Left ventricle myocardium inferior (tissue), 1 donor: ENCODE measurements at places on chromosomes 16 and 17.
A peak's percentile ranks its signal among the peaks of the same experiment; 100 is the strongest.

DNA sequence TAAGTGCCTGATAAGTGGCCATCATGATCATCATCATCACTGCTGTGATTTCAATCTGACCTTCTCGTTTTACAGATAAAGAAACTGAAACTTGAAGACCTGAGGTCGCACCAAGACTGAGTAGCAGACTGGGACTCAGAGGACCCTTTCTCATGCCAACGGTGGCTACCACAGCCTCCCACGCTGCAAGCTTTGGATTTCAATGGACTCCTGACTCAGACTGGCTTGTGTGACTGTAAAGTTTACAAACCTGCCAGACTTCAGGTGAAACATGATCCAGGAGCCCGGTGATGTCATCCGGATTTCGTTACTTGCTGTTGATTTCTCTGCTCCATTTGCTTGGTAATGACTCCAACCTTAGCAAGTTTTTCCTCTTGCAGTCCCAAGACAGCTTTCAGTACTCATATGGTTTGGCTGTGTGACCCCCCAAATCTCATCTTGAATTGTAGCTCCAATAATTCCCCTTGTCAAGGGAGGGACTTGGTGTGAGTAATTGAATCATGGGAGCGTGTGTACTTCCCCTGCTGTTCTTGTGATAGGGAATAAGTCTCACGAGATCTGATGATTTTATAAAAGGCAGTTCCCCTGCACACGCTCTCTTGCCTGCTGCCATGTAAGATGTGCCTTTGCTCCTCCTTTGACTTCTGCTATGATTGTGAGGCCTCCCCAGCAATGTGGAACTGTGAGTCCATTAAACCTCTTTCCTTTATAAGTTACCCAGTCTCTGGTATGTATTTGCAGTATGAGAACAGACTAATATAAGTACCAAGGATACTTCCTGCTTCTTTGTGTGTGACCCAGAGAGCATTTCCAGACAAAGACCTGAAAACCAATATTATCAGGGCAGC, 26.7 kb upstream of the IRX6 start:
- no peak for DNase-seq

GRCh38 chr17:59376506-59376905, 45.1 kb downstream of the YPEL2 start:
- DNase-seq = no peak

DNA sequence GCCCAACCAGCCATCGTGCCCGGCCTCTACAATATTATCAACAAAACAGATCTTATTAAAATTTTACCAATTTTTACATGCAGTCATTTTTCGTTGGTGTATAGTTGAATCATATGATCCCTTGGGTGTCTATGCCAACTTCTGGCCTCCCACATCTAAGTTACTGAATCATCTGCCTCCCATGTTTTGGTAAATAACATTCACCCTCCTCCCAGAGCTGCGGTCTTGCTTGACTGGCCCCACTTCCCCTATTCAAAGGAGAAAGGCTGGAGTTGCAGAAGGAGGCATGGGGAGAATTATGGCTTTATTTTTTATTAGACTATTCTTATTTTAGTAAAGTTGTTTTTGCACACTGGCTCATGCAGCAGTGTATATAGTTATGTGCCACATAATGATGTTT, 18.5 kb upstream of the CCL23 start:
- no peak for DNase-seq

DNA sequence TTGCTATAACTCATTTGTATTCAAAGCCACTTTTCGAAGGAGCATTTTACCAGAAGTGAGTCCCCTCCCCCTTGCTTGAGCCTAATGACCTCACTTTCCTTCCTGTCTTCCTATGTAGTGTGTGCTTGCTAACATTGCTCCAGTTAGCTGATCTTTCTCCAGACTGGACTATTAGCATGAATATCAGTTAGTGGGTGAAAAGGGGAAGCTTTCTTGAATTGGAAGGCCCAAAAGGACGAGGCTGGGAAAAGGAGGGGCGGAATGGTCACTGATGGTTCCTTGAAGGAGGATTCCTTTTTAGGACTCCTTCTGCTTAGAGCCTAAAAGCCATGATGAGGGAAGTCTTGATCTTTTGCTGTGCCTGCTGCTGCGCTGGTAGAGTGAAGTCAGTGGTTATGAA, 11.9 kb downstream of the MAP3K3 start:
- no peak for DNase-seq

GRCh38 chr16:53925526-53925925, 221.6 kb downstream of the FTO start:
- no peak for DNase-seq

GRCh38 chr16:1182950-1183907, 30.3 kb downstream of the CACNA1H start:
- peak; percentile 58 for DNase-seq

- DNase-seq = no peak
Measured at GRCh38 chr17:44375196-44376017, 11.8 kb upstream of the FAM171A2 start.

DNA sequence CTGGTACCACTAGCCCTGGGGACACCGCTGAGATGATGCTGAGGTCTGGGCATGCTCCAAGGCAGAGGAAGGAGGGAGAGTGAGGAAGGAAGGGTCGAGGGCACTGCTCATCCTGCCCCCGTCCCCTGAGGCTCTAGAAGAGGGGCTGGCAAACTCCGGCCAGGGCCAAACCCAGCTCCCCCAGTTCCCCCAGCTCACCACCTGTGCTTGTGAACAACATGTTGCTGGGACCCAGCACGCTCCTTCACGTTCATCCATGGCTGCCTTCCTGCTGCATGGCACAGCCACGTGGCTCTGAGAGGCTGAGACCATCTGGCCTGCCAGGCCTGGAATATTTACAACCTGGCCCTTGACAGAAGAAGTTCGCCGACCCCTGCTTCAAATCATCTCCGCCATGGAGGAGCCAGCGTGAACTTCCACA, 81.2 kb downstream of the RBFOX3 start:
- DNase-seq = no peak

GRCh38 chr16:69745959-69746358, 8.8 kb downstream of the NOB1 start:
- no peak for DNase-seq

GRCh38 chr17:37562016-37562745, 47.0 kb downstream of the SYNRG start:
- no peak for DNase-seq

- DNase-seq = no peak
Measured at GRCh38 chr17:82981141-82981730, 98.2 kb upstream of the METRNL start.

DNA sequence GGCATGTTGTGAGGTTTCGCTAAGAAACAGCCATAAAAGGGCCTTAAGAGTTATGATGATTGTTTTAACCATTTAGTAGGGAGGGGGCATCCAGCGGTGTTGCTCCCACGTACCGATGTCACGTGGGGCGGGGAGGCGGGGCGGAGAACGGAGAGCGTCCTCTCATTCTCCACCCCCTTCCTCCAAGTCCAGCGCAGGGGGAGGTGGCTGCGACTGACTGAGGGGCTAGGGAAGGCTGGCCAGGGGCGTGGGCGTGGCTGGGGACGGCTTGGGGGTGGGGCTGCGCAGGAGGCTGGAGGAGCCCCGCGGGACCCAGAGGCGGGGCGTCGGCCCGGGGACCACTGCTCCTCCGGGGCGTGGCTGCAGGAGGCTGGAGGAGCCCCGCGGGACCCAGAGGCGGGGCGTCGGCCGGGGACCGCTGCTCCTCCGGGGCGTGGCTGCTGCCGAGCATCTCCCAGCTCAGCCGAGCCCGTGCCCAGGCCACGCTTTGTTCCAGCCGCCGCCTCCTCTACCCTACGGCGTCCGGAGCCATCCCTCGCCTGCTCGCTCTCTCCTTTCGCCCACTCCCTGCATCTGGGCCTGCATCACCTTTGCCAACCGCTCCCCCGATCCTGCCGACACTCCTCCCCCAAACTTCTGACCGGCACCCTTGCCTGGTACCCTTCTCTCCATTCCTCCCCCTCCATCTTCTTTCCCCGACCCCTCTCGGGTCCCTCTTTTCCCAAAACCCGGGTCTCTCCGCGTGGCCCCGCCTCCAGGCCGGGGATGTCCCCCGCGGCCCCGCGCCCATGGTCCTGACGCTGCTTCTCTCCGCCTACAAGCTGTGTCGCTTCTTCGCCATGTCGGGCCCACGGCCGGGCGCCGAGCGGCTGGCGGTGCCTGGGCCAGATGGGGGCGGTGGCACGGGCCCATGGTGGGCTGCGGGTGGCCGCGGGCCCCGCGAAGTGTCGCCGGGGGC, at the start of gene SARM1:
Gene SARM1 (plus strand): TSS at position 450 of the 958 bp plus-strand sequence. CDS start 339 bp downstream, at position 789.
- DNase-seq = peak; percentile 89

GRCh38 chr17:72661116-72661944, 431.2 kb downstream of the SLC39A11 start:
- DNase-seq = no peak

- DNase-seq = no peak
Measured at GRCh38 chr17:58870747-58871146, 115.1 kb downstream of the PPM1E start.

- DNase-seq = no peak
Measured at GRCh38 chr17:47270946-47271705, 17.5 kb downstream of the ITGB3 start.

DNA sequence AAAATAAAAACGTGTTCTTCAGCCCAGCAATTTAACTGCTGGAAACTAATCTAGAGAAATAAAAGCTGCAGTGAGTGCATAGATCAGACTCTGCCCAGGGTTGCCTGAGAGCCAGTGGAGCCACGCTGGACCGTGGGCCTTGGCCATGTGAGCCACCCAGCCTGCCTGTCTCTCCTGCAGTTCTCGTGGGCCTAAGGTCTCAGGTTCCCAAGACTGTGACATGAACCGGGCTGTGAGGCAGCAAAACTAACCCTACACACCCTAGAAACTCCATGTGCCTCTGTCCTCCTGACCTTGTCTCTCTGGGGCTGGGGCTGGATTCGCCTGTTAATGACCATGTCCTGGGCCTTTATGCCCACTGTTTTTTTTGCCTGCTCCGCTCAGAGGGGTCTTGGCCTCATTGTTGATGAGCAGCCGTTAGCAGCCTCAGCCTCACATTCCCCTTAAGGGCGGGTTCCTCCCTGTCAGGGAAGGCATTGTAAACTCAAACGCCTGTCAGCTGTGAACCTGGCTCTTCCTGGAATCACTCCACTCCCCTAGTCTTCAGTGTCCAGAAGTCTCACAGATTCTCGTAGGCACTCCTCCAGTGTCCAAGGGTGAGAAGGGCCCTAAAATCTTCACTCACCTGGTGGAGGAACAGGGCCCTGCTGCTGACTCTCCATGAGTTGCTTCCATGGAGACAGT, 16.9 kb downstream of the C16orf90 start:
- no peak for DNase-seq

- DNase-seq = peak; percentile 93
Measured at GRCh38 chr16:637081-638018, 1.2 kb upstream of the METTL26 start.

DNA sequence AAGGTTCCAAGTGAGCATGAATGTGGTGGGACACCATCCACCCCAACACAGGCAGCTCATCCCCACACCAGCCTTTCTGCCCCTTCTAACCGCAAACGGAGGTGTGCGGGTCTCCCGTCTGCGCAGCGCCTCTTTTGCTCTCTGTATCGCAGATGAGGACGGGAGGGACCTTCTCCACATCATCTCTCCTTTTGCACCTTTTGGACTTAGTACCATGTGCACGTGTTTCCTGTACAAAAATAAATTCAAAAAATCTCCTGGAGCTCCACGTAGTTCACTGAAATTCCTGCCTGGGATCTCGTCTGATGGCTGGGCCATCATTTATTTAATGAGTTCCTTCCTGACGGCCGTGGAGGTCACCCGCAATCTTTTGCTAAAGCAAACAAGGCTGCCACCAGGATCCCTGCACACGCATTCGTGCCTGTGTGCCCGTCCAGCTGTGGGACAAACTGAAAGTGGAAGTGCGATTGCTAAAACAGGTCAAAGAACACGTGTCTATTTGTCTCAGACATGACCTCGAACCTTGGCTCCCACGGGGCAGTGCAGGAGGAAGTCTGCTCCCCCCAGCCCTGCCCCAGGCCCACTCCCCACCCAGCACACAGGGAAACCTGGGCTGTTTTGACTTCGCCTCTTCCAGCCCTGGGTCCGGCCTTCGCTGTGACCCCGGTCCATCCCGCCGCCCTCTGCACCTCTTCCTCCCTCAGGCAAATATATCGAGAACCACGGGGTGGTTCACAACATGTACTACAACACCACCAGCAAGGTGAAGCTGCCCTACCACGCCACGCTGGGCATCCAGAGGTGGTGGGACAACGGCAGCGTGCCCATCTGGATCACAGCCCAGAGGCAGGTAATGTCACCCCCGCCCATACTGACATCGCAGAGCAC, 2.3 kb downstream of the ENPP7 start:
- DNase-seq = no peak

GRCh38 chr16:89289428-89290395, 72.2 kb downstream of the ZNF778 start:
- peak; percentile 68 for DNase-seq

GRCh38 chr17:19268611-19269010, 31.4 kb downstream of the EPN2 start:
- no peak for DNase-seq

DNA sequence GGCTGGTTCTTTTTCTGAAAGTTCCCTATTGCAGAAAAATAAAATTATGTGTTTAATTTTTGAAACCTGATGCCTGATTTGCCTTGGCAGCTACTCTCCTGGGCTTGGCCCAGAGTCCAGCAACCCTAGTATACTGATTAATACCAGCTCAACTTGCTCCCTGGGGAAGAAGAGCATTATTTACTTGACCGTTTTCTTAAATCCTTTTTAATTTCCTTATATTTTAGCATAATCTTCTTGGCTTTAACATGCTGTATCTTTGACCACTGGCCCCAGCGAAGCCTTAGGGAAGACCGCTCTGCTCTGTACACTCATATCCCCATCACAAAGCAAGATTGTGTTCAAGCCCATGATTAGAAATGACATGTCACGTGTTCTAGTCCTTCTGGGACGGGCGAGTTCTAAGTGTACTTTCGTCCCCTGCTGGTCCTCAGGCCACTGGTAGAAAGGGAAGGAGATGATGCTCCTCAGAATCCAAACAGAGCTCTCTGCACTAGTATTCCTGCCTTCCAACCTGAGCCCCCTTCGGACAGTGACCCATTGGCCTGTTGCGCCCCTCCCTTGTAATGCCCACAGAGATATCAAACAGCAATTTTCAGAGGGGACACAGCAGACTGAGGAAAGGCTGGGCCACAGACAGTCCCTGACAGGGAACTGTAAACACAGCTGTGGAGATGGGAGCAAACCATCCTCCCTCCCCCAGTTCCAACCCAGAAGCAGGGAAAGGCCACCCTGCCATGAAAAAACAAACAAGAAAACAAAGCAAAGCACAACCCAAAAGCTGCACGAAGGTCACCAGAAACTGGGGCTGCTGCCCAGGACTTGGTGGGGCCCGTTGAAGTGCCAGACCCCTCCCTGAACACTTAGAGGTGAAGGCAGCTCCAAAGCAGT, 4.3 kb upstream of the EZH1 start:
- DNase-seq = no peak

GRCh38 chr17:19501219-19501618, 32.4 kb upstream of the SLC47A1 start:
- DNase-seq = no peak

- DNase-seq = no peak
Measured at GRCh38 chr16:58272855-58273254, 22.0 kb downstream of the PRSS54 start.
